Sciatic nerve (tissue), 2 donors: ENCODE measurements at places on chromosomes 16 and 17.

DNA sequence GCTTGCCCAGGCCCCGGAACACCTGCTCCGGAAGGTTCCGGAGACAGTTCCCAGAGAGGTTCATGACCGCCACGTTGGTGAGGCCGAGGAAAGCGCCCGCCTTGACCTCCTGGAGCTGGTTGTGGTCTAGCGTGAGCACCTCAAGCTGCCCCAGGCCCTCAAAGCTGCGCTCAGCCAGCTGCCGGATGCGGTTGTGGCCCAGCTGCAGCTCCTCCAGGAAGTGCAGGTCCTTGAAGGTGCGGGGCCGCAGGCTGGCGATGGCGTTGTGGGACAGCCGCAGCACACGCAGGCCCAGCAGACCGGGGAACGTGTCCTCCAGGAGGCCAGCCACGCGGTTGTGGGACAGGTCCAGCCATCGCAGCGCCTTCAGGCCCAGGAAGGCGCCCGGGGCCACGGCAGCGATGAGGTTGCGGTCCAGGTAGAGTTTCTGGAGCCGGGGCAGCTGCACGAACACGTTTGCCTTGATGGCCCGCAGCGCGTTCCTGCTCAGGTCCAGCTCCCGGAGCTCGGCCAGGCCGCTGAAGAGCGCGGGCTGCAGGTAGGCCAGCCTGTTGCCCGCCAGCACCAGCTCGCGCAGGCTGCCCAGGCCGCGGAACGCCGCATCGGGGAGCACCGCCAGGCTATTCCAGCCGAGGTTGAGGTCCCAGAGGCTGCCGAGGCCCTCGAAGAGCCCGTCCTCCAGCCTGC, 2.1 kb downstream of the IGFALS start:
- no peak for DNase-seq

GRCh38 chr17:21453144-21453898, 77.2 kb downstream of the KCNJ12 start:
- no peak for DNase-seq

DNA sequence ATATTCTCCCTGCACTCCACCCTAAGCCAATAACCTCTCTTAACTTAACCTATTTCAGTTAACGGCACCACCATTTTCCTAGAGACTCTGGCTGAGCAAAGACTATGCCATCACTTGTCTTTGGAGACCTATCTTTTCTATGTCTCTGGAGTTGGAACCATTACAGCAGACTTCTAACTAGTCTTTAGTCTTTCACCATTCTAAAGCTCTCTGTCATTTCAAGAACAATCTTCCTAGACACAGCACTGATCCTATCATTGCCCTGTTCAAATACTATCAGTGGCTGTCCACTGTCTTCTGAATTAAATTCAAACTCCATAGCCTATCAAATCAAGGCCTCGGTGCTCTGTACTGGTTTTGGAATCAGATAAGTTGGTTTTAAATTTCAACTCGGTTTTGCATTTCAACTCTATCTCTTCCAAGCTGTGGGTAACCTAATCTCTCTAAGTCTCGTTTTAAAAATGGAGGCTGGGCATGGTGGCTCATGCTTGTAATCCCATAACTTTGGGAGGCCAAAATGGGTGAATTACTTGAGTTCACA, 31.9 kb downstream of the RNF43 start:
- DNase-seq: no peak

DNA sequence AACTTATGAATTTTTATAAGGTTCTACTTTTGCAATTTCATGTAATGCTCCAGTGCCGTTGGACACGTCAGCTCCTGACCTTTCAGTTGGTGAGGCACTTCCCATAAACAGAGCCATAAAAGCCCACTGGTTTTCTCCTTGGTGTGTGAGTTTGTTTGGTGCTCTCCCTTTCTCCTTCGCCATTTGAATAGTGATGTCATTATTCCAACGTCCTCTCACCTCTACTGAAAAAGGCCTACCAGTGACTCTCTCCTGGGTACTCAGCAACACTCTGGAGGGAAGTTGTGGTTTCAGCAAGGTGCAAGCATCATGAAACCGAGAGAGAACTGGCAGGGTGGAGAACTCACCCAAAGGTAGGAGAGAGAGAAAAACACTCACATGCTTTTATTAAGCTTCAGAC, 29.6 kb upstream of the HNF1B start:
- no peak for DNase-seq

DNA sequence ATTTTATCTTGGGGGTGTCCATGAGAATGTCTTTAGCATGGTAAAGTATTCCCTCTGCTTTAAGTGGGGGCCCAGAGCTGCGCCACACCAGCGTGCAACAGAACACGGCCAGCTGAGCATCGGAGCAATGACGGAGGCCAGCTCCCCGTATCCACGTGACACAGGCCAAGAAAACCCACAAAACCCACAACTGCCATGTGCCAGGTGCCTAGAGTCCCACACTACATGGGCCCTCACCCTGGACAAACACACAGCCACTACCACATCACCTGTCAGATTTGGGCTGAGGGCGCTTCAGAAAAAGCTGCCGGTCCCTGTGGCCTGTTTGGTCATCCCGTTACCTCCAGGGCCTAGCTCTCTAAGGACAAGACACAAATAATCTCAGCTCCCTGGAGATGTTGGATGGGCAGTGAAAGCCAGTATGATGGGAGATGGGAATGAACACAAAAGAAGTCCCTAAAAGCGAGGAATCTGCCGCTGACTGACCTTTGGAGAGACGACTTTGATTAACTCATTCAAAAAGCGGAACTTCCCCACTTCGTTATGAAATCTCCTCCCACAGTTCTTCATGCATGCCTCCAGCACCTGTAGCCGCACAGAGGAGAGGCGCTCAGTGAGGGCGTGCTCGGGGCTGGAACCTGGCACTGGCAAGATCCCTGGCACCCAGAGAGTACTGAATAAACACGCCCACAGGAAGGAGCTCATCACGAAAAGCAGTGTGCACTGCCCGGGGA, 17.1 kb downstream of the GGA3 start:
- DNase-seq: no peak

DNA sequence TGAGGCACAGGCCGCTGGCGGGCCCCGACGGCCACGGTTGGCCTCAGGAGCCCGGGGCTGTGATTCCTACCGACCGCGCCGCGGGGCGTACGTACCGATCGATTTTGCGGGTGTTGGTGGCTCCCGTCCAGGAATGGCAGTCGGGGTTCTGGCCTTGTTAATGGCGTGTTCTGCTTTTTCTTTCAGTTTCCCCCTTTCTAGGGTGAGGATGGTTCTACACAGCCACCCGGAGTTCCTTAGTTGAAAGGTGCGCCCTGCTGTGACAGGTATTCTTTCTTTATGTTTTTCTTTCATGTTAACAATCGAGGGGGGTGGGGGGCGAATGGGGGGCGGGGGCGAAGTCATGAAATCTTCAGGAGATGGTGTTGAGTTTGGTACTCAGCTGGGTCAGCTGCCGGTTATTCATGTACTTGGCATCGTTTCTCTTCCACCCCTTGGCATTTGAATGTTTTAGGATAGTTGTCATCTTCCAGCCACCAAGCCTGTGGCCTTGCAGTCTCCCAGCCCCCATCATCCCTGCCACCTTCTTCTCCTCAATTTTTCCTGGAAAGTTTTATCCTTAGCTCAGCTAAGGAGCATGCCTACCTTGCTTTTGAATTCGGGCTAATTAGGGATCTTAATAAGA, 802 bp downstream of the CYLD start:
- peak; percentile 66 for DNase-seq

GRCh38 chr16:2752850-2753732, 653 bp downstream of the SRRM2 start:
- DNase-seq: peak; percentile 91

- DNase-seq: no peak
These were observed 128.2 kb upstream of the COX10 start for GRCh38 chr17:13940858-13941665.
